Activated CD8-positive, alpha-beta memory T cell treated with anti-CD3 and anti-CD28 coated beads, Interleukin-2, amount 50 U/mL, for 4 hours (primary cell): ENCODE measurements at places on chromosomes 7 and 10.

DNA sequence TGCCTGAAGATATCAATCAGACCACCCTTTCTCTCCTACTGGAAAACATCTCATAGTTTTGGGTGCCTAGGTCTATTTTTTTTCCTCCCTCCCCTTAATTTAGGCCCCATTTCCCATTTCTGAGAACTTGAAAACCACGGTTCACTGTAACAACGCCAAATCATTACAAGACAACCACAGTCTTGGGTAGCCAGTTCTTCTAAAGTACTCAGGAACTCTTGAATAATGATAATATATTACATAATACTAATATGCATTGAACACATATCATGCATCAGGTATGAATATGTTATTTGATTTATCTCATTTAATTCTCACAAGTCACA, 185.1 kb upstream of the ADO start:
- no peak for DNase-seq

- DNase-seq: no peak
These were observed 110.7 kb downstream of the VIPR2 start for GRCh38 chr7:159033956-159034355.

GRCh38 chr10:126959906-126960685, 54.9 kb downstream of the DOCK1 start:
- DNase-seq: no peak

- DNase-seq: no peak
These were observed 123.6 kb downstream of the ADCYAP1R1 start for GRCh38 chr7:31175672-31176071.

- no peak for DNase-seq
These were observed 7.1 kb downstream of the SND1 start for GRCh38 chr7:127658970-127659630.

DNA sequence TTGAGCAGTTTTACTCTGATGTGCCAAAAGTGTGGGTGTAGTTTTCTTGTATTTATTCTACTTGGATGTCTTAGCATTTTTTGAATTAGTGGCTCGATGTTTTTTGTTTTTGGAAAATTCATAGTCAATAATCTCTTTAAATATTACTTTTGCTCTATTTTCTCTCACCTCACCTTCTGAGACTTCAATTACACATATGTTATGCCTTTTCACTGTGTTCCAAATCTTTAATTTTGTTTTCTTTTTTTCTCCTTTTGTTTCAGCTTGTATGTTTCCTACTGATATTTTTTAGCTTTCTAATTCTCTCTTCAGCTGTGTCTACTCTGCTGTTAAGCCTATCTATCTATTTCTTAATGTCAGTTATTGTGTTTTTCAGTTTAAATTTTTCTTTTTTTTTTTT, 69.5 kb downstream of the ZNF503 start:
- no peak for DNase-seq

GRCh38 chr10:3438606-3439005, 266.0 kb upstream of the PITRM1 start:
- DNase-seq: no peak

DNA sequence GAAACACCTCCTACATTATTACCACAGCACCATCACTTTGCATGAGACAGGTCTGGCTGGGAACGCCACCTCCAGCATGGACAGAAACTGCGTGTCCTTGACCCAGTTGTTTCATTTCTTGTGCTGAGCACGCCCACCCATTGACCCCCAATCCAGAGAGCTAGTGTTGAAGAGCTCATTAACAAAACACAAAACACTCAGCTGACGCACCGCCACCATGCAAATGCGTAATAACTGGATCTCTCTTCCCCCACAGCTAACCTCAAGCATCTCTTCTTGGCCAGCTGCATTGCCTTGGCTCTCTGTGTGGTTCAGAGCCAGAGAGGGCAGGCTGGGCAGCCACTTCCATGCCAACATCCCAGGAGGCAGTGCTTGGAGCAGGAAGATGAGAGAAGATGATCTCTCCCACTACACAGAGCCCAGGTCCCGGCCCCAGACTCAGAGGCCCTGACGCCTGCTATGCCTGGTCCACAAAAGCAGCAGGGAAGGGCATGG, 173.5 kb downstream of the PLXNA4 start:
- no peak for DNase-seq

DNA sequence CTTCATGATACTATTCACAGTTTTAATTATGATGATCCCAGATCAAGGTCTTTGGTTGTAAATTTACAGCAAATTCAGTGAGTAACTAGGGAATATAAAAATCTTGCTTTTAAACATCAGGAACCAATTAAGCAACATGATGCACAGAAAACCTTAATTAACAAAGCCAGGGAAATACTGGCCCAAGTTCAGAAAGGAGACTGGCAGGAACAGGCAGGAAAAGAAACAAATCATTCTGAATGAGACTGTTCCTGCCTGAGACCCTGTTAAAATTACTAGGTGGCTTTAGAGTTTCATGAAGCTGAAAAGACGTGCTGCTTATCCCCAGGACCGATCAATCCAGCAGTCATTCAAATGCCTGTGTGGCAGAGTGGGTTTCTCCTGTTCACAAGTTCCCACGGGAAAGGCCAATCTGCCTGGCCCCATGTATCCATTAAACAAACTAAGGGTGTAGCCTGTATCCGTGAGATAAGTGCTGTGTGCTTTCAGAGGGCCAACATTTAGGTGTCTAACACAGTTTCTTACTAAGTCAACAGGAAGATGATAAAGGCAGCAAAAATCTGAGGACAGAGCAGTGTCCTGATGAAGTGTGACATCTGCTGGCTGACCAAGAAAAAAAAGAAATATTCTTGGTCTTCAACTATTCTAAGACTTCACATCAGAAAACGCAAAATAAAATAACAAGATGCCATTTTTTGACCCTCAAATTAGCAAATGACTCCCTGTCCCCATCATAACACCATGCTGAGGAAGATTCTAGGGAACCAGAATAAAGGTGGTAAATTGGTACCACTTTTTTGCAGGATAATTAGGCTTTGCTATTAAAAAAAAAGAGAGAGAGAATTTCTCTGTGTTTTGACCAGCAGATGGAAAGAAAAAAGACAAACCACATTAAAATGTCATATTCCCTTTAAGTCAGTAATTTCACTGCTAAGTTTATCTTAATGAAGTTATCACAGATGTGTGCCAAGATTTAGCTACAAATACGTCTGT, 34.2 kb downstream of the PUS7 start:
- DNase-seq: no peak

DNA sequence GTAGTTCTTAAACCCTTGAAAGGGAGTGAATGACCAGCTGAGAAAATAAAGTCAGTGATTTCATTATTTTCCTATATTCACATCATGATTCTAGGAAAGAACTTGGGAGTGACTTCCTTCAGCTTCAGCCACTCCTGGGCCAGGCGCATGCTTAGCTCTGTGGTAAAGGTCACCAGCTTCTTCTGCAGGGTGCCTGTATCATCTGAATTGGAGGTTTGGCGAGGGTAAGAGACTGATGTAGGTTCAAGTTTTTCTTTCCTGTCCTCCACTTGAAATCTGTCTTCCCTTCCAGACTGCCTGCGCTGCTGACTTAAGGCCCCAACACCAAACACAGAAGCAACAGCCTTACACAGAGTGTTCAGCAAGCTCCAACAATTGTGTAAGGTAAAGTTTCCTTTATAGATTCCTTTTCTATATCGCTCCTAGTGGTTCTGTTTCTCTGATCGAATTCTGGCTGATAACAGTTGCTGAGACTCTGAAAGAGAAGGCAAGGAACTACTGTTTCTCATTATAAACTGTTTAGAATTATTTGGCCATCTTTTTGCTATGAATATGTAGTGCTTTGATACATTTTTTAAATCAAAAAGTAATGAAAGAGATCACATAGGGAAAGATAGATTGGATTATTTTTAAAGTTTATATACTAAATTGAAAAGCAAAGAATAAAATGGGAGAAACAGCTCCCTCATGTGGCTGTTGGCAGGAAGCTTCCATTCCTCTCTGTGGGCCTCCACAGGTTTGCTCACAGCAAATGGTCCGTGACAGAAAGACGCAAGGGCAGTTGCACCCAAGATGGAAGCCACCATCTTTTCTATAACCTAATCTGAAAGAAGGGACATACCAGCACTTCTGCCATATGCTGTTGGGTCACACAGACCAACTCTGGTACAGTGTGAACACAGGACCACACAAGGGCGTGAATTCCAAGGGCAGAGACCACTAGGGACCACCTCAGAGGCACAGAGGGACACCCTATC, 14.0 kb downstream of the GATAD1 start:
- DNase-seq: no peak

DNA sequence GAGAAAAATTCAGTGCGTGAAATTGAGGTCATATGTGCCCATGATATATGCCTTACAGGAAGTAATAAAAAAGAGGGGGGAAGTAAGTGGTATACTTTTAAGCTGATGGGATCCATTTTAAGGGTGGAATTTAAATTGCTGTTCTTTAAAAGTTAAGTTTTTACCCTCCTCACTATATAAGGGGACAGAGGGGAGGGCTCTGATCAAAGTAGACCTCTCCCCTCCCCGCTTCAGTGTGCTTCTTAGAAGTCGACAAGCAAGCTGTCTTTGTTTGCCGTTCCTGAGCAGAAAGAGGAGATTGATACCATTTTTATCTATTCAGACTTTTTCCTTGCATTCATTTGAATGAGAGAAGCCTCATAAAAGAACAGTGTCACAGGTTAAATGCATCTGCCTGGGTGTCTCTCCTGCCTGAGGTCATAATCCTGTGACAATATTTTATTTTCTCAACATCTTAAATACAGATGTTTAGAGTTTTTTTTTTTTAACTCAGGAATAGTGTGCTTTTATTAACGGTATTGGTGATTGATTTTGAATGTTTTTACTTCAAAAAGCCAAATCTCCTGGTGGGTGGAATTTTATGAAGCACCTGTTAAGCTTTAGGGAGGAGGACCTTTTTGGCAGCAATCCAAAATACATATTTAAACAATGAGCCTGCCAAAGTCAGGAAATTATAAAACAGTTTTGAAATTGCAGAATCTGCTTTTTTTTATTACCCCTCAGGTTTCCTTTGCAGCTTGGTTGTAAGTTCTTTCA, 141.7 kb downstream of the KAT6B start:
- DNase-seq: no peak

- no peak for DNase-seq
These were observed 112.2 kb upstream of the RAB18 start for GRCh38 chr10:27391916-27392315.

GRCh38 chr7:77217474-77218185, 18.0 kb upstream of the FGL2 start:
- no peak for DNase-seq

DNA sequence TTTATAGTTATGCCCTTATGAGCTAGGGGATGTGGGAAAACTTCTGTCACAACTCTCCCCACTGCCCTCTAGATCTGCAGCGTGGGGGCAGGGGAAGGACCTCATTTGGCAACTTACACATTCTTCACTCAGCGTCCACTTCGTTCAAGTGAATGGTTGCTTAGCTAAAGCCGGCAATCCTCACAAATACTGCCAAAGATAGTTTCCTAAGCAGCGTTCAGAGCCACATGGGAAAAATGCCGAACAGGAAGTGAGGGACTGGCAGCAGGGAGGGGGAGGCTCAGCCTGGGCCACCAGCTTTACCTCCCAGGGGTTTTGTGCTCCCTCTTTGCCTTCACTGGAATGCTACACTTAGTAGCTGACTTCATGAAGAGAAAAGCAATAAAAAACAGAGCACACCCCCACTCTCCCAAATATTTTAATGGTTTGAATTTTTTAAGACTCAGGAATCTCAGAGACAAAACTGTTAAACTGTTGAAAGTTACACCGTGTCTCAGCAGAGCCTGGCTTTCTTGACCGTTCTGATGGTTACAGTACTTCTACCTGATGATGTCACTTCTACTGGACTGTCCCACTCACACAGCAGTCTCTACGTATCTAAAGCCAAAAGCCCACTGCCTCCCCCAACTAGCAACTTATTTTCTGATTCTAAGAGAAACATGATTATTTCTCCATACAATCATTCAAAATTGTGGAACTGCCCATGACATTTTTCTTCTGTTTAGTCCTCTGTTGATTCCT, 10.4 kb downstream of the GRM3 start:
- DNase-seq: no peak

GRCh38 chr10:97573672-97574071, 1.1 kb downstream of the ANKRD2 start:
- DNase-seq: no peak

- DNase-seq: no peak
These were observed 231.1 kb downstream of the ARHGAP12 start for GRCh38 chr10:31697271-31698180.

GRCh38 chr7:140304191-140304799, 94.0 kb downstream of the SLC37A3 start:
- DNase-seq: peak; percentile 34

- no peak for DNase-seq
These were observed 357.5 kb upstream of the SHH start for GRCh38 chr7:156169474-156170370.

- DNase-seq: no peak
These were observed 69.4 kb upstream of the INPP5A start for GRCh38 chr10:132468216-132468615.

- no peak for DNase-seq
These were observed 5.6 kb upstream of the RASSF4 start for GRCh38 chr10:44954042-44954441.

- no peak for DNase-seq
These were observed 73.0 kb downstream of the CTBP2 start for GRCh38 chr10:125087191-125087896.

- DNase-seq: no peak
These were observed 139.5 kb downstream of the FAM107B start for GRCh38 chr10:14635043-14635710.

DNA sequence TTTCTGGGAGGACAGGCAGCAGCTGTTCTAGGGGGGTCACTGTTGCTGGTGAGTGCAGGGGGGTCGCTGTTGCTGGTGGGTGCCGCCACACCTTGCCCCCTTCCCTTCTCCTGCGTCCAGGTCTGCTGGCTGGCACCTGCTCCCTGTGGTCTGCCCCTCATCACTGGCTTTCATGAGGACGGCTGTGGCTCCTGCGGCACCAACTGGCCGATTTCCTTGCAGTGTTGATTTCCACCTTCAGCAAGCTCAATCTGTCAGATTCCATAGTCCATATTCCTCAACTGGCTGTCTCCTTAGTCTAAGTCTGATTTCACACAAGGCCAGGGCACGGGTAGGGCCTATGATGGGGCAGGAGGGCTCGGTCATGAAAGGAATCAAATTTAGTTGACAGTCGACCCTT, 23.4 kb upstream of the GRB10 start:
- no peak for DNase-seq
